ENCODE measurements at places on chromosomes 16 and 17. TPM values are rescaled to one million over a fixed set of nuclear protein-coding genes. Genes with fewer than 3 reads are reported as not detected.

DNA sequence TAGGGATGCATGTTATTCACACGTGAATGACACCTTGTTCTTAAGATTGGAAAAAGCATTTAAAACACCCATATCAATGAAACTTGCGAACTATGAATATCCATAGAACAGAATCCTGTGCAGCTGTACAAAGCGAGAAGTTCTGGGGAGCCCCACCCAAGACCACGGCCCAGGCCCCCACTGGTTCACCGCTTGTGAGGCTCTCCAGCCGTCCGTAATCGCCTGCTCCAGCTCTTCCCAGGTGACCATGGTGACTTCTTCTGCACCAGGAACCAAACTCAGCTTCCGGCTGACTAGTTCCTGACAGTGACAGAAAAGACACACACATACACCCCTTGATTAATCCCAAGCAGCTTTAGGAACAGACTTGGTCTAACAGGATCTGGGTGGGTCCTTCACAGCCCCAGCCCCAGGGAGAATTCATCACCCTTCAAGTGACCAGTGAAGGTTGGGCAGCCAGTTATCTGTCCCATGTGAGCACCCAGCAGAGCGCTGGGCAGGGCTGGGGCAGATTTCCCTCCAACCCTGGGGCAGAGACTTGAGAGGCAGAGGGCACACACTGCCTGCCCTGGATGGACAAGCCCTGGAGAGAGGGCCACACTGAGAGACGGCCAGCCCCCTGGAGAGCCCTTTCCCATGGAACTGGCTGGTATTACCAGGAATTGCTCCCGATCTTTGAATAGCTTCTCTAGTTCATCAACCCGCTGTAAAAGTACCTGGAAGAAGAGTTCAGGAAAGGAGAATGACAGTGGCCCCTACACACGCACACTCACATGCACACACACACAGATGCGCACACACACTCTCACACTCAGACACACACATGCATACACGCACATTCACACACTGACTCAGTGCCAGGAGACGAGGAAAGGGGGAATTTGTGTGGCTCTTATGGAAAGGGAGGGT lies 3.6 kb downstream of the QRICH2 start:
- DNase-seq, result no peak

Gene MFAP4
- 0.46 TPM for total RNA-seq

- no peak for DNase-seq
Measured at GRCh38 chr17:51078009-51078592, 42.6 kb downstream of the SPAG9 start.

Gene OR3A1
- total RNA-seq, result 0.53 TPM

Gene TBX21
- total RNA-seq, result 11.0 TPM

DNA sequence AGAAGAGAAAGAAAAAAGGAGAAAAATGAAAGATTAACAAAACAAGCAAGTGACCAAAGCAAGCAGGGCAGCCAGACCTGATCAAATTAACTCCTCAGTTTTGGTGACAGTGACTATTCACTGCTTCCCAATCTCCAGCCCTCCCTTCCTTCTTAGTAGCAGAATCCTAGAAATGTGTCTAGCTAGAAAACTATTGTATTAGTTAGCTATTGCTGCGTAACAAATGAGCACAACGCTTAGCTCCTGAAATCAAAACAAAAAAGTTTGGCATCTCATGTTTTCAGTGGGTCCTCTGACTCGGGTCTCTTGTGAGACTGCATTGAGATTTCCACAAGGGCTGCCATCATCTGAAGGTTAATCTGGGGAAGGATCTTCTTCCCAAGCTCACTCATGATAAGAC lies 213.9 kb downstream of the PARN start:
- DNase-seq, result no peak

DNA sequence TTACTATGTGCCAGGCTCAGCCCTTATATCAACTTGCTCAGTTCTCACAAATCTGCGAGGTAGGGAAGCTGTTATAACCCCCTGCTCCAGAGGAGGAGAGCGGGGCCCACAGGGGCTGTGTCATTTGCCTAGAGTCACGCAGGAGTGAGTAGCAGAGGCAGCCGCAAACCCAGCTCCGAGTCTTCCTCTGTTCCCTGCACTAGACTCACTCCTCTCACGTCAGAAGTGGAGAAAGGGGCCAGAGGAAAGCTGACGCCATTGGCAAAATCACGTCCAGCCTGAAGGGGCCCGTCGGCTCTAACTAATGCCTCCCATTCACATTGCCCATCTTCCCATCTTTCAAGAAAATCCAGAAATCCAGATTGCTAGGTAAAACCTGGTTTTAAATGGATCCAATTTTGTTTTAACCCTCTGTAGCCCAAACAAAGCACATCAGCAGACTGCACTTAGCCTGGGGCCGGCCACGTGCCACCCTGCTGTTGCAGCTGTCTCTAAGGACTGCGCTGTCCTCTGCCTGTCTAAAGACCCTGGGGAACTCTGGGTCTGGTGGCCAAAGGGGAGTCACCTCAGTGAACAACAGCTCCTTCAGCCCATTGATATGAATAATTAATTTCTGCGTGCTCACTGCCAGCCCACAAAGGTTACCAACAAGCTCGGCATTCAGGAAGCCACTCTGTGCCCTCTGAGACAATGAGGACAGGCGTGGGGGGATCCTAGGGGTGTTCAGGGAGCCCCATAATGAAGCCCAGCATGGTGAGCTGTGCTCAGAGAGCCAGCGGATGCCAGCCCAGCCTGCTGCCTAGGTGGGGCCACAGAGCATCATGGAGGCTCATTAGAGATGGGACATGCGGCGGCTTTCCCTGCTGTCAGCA lies 36.7 kb upstream of the ABR start:
- DNase-seq, result no peak

Gene ARL5C
- total RNA-seq, result not detected

DNA sequence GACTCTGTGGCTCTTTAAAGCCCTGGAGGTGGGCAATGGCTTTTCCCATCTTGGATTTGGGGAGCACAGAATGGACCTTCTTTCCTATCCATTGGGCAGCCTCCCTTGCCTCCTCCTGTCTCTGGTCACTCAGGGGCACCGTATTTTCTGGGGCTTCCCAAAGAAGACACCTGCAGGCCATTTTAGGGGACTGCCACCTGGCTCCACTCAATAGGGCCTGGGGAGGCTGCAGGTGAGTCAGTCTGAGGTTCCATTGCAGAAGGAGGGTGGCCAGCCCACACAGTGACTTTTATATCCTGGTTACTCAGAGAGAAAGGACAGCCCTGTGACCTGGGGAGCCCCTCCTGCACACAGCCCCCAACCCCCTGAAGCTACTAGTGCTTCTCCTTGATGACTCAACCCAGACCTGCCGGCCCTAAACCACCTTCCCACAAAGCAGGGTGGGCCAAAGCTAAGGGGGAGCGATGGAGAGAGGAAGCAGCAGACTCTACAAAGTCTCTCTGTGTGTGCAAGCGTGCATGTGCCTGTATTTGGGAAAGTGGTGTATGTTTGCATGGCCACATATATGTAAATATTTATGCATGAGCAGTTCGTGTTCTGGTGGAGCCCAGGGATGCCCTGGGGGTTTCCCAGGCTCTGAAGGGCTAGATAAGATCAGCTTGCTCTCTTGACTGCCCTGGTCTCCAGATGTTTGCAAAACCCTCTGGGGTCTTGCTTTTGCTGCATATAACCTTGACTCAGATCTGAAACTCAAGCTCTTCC lies 5.0 kb downstream of the CX3CL1 start:
- no peak for DNase-seq

Gene TM4SF5
- not detected for total RNA-seq

DNA sequence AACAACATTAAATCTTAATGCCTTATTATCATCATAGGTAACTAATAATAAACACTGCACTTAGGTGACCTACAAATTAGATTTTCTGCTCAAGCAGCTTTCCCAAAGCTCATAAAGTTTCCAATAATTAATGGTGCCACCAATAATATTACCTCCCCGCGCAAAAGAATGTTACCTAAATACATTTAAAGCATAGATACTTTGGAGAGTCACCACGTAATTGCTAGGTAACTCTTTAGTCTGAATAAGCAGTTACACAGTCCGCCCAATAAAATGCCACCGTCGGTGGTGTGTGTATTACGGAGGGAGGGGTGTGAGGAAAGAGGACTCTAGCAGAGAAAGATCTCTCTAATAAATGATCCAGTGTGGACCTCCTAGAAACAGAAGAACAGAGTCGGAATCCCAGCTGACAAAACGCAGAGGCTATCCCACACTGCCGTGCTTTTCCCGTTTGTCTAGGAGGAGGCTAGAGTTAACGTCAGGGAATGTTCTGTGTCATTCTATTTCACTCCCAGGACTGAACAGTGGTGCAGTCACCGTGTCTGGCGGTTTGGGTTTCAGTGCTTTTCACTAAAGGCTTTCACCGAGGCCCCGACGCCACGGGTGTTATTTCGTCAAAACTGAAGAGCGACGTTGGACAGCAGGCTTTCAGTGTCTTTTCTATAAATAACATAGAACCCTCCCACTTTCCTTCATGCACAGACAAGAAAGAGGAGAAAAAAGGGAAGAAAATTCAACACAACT lies 630 bp downstream of the RNFT1 start:
- DNase-seq, result peak; percentile 48

Gene TMEM238L
- total RNA-seq, result not detected

Gene HEATR9
- 4.1 TPM for total RNA-seq

GRCh38 chr16:84049403-84050060 lies 6.9 kb upstream of the SLC38A8 start:
- DNase-seq, result no peak
